ENCODE measurements at places on chromosomes 2 and 18.
A peak's percentile ranks its signal among the peaks of the same experiment; 100 is the strongest.

GRCh38 chr2:230419181-230419580 is 3.2 kb downstream of the SP100 start:
- DNase-seq = no peak

GRCh38 chr2:166094325-166094724 is 33.5 kb downstream of the SCN1A start:
- no peak for DNase-seq

- no peak for DNase-seq
Measured at GRCh38 chr2:230666885-230667712, 45.5 kb upstream of the CAB39 start.

DNA sequence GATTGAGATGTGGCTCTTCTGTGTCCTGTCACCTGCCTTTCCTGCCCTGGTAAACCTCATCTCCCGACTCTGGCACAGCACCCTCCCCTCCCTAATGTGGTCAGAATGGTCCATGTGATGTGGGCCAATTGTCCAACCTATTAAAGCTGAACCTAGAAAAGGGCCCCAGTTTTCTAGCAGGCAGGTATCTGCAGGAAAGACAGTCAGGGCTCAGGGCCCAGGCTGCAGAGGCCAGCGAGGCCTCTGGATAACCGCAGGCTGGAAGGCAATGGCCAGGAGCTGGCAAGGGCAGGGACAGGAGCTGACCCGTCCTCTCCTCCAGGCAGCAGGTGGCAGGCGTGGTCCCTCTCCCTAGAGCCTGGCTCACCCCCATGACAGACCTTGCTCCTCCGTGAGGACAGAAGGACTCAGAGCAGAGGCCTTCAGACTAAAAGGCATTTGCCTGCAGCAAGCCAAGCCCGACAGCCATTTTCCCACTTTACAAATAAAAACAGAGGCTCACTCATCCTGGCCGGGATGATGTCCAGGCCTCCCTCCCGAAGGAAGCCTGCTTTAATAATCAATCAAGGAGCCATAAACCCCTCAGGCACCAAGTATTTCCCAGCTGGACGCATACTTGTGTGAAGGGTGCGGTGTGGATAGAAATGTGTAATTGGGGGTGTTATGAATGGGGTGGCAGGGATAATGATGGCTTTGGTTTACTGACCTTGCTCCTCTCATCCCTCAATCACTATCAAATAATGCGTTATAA is 107.1 kb downstream of the TWIST2 start:
- DNase-seq = no peak

DNA sequence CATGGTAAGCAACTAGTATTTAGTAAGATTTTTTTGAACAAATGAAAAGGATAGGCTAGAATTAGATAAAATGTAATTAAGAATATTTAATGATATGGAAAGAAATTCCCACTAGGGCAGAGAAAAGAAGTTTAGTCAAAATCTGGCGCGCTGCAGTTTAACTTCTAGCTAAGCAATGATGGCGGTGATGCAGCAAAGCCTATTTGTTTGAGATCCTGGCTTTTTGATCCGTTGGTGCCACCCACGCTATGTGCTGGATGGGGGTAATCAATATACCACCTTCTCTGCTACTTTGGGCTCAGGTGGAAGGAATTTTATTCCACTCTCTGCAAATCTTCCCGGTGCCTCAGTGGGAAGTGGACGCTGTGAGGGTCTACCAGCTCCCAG is 421 bp upstream of the FAM171B start:
- no peak for DNase-seq

- no peak for DNase-seq
Measured at GRCh38 chr2:6011921-6012320, 319.7 kb downstream of the SOX11 start.

DNA sequence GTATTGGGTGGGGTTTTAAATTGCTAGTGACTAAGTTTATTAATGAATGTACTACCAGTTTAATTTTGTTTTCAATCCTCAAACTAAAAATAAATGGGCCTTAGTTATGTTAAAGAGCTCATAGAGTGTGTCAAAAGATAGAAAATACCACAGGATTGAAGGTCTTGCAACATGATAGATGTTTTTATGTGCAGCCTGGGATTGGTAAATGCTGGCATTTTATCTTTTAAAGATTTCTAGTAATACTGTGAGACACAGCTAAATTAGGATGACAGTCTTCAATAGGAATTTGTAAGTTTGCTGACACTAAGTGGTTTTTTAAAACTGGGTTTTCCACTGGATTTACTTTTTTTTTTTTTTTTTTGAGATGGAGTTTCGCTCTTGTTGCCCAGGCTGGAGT is 122.3 kb downstream of the HAUS1 start:
- DNase-seq = peak; percentile 41

DNA sequence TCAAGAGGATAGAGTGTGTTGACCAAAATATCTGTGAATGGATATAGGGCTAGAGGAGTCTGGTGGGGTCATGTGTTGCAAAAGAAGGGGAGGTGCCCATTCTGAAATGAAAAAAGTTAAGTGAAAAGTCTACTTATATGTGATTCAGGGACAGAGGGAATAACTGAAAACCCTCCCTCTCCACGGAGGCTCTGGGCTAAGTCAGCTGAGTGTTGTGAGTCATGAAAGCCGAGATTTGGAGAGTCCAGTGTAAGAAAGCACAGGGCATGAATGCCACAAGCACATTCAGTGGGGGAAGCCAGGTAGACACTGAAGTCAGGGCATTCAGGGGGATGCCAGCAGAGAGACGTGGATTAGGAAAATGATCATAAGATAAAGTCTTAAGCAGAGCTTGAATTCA is 871.9 kb downstream of the TSN start:
- no peak for DNase-seq

GRCh38 chr2:24434541-24434940 is 56.5 kb upstream of the NCOA1 start:
- DNase-seq = no peak

- no peak for DNase-seq
Measured at GRCh38 chr2:216839688-216840087, 20.2 kb downstream of the TNP1 start.

DNA sequence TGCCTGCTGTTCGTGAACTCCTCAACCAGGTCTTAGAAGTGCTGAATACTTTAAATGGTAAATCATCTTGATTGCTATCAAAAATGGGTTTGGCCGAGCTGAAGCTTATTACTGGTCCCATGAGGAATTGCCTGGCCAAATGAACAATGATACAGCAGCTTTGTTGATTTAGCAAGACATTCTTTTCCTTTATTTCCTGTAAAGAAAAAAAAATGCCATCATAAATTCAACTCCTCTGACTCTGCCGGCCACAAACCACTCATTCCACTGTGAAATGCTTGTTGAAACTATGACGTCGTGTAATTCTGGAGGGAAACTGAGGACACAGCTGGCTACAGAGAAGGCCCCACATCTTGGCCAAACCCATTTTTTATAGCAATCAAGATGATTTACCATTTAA is 74.2 kb upstream of the ID2 start:
- peak; percentile 72 for DNase-seq

Data from BJ (cell line).